SJSA1 (cell line): ENCODE measurements at places on chromosomes 1 and 21.

DNA sequence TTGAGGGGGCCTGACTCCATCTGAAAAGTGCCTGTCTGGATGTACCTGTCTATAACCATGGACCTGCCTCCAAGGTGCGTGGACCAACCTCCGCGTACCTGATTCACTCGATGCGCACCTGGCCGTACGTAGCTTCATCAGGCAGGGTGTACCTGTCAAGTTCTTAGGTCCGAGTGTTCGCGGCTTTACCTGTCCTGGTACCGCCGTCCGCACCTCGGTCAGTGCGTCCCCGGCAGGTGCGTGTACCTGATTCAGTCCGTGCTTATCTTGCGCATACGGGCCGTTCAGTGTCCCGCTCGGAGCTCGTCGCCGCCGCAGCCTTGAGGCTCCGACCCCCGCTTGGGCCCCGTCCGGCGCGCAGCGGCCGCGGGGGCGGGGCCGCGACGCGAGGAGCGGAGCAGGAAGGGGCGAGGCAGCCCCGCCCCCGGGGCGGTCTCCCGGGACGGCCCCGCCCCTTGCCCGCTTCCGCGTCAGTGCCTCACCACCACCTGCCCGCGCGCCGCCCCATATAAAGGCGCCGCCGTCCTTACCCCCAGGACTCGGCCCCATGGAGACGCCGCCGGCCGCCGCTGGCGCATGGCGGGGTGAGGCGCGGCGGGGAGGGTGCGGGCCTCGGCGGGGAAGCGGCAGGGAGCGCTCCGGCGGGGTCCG, at the start of gene ZC3H12A:
Gene ZC3H12A (plus strand): TSS at position 535 of the 651 bp plus-strand sequence. CDS start 917 bp downstream, outside the sequence.
- DNase-seq, result peak; percentile 81

GRCh38 chr1:33282791-33283190, 26.5 kb downstream of the ZNF362 start:
- DNase-seq, result no peak

- DNase-seq, result no peak
Observed at GRCh38 chr21:32861866-32862265, 90.3 kb upstream of the PAXBP1 start.

GRCh38 chr1:205688171-205689080, 8.1 kb upstream of the SLC45A3 start:
- DNase-seq, result no peak

DNA sequence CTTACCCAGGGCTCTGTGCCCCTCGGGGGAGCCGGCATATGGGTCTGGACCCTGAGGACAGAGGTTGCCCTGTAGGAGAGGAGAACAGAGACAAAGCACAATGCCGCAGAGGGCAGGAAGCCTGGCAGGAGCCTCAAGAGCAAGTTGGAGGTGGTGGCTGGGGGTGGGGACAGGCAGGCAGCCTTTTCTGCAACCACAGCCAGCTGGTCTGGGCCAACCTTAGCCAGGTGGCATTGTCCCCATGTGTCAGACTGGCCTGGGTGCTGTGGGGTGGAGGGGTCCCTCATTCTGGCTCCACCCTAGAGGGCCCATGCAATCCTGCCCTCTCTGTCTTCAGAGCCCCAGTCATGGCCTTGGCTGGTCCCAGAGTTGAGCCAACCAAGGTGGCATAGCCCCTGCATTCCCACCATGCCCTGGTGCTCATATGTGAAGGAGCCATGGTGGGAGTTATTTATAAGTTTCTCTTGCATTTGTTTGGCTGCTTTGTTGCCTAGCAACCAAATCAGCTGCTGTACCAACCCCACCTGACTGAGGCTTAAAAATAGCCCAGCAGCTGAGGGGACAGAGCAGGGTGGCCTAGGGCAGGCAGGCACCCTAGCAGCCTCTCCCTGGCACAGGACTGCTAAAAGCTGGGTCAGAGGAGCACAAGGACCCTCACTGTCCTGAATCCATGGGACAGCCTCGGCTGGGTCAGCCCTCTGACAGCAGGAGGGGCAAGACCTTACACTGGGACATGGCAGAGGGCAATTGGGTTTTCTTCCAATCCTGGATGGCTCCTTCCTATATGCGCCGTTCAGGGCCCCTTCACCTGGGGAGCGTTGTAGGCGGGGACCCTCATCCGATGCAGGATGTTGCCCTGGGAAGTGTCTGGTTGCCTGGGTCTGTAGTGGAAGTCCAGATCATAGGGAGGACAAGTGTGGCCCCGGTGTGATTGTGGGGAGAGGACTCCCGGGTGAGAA, 19.5 kb downstream of the MAP7D1 start:
- DNase-seq, result no peak

DNA sequence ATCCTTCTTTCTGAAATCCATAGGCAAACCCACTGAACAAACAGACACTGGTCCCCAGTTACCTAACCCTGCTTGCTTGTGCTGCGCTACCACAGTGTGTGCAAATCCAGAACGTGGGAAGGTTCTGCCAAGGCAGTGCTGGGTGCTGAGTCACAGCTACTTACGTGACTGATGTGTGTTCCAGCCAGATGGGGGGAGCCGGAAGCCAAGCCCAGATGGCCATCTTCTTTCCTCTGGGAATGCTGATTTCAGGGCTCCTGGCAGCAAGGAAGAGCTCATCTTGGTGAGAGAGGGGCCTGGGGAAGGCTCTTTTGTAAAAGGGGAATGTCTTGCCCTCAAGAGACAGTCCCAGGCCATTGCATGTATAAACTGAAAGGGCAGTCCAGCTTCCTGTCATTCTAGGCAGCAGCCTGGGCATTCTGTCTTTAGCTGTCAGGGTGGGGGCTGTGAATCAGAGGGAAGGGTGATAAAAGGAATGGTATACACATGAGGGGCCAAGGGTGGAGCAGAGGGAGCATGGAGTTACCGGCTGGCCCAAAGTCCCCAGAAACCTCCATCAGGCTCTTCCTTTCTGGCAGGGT, 54.1 kb downstream of the CD46 start:
- DNase-seq, result peak; percentile 64

DNA sequence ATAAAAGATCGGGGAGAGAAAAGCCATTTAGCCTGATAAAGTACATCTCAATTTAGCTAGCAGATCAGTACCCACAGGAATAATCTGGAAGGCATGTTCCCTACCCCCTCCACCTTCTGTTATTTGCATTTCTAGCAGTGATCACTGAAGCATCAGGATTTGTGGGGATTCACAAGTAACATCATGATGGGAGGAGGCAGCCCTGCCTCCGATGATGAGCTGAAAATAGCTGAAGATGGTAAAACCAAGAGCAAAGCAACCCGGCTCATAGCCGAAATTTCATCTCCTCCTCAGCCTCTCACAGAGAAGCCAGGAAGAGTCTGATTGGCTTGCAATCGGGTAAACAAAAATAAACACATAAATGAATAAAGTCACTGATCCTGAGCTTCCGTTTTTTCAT, 2.4 kb downstream of the CCSAP start:
- no peak for DNase-seq

DNA sequence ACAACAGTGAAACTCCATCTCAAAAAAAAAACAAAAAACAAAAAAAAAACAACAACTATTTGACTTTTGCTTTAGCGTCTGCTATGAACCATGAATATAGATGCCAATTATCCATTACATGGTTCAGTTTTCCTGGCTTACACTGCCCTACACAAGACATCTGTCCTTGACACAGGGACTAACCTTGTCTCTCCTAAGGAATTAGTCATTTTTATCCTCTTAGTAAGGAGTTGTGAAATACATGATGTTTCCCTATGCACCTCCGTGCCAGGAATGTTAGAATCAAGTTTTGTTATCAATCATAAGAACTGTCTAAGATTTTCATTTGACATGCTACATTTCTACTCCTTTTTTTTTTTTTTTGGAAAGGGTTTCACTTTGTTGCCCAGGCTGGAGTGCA, 241.8 kb downstream of the KIF26B start:
- no peak for DNase-seq

DNA sequence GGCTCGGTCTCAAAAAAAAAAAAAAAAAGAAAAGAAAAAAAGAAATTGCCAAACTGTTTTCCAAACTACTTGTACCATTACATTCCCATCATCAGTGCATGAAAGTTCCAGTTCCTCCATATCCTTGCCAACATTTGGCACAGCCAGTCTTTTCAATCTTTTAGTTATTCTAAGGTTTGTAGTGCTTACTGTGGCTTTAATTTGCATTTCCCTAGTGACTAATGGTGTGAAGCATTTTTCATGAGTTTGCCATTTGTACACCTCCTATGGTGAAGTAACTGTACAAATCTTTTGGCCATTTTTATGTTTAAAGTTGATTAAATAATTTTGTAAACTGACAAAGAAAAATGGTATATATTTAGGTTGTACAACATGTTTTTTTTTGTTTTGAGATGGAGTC, 70.7 kb downstream of the DEGS1 start:
- DNase-seq, result no peak

- DNase-seq, result no peak
Observed at GRCh38 chr1:182599339-182599738, 4.8 kb downstream of the RGS16 start.

DNA sequence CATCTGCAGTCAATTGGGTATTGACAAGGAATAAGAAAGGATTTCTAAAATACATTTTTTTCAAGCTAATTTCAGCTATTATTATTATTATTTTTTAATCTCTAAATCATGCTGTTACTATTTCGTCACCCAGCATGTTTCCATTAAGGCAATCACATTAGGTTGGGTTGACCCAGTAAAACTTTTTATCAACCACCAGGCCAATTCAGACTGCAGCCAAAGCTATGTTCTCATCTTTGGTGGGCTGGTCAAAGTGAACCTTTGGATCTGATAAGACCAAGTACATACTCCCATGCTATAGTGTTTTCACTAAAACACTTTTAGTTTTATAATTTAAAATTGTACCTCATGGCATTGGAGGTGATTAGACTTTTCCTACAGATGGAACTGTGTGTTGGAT, 198.6 kb downstream of the PBX1 start:
- DNase-seq, result no peak

GRCh38 chr1:36365381-36365780, 20.3 kb downstream of the STK40 start:
- DNase-seq, result no peak

- no peak for DNase-seq
Observed at GRCh38 chr1:230568008-230568407, 74.3 kb upstream of the COG2 start.

GRCh38 chr1:108502624-108503023, 52.5 kb downstream of the NBPF6 start:
- DNase-seq, result no peak

DNA sequence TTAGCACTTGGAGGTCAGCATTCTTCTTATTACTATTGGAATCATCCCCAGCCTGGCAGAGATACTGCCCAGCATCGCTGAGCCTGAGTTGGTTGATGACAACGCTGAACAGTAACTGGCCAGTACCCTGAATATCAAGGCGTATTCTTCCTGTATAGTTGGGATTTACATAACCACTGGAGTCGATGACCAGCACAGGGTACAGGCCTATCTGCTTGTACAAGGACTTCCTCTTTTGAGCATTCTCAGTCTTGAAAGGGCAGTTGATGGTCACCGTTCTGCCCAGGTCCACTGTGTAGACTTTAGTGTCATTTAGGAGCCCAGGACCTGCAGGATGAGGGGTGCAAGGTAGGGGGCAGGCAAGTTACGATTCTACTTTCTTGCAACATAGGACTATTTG, 8.8 kb downstream of the PIGR start:
- no peak for DNase-seq

DNA sequence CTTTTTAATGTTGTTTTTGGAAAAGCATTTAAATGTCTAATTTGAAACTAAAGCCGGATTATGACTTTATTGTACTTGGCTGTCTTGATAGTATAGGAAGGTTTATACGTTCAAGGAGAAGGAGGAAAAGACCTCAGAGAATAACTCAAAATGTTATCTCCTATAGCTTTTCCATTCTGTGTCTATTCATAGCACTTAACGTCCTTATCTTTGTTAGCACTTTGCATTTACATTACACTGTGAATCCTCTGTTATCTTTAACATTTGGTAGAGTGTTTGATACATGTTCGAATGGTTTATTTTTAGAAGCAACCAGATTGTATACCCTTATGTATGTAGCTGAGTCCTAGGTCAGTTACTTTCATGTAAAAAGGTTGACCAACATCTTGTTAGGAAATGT, 50.8 kb upstream of the PODN start:
- DNase-seq, result no peak
